ENCODE measurements at places on chromosomes 2 and 18. TPM values are rescaled to one million over a fixed set of nuclear protein-coding genes. Genes with fewer than 3 reads are reported as not detected.

TNFAIP6 gene
- 1.7 TPM for total RNA-seq

HOXD10 gene
- not detected for total RNA-seq

TCF7L1 gene
- total RNA-seq, result 2.9 TPM

UCN gene
- total RNA-seq, result 4.6 TPM

PARD6G gene
- total RNA-seq, result 0.81 TPM

BOLL gene
- not detected for total RNA-seq

- no peaks in the 10 kb centered on the region for H3K4me1 ChIP-seq
- no peak for DNase-seq
- H3K36me3 ChIP-seq, result no peaks in the 10 kb centered on the region
- no peak overlapping the region for H3K27ac ChIP-seq
- no peak overlapping the region for H3K4me3 ChIP-seq
Observed at GRCh38 chr2:208792766-208793165, 386.2 kb downstream of the PTH2R start.

DNA sequence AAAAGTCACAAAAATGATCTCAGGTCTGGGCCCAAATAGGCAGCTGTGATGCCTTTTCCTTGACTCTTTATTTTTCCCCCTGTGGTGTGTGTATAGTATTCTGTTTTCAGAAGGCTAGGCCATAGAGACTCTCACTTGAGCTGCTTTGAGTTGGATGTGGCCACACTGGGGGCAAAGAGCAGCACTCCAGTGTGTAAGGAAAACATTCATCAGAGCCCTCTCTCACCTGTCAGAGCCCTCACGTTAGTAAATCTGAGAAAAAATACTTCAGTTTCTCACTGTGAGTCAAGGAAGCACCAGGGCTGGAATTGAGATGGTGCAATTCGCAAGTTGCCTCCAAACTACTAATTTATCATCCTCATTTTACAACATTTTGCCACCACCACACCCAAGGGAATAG, 136.1 kb downstream of the ST6GAL2 start:
- no peak for DNase-seq
- no peaks in the 10 kb centered on the region for H3K27me3 ChIP-seq
- no peak overlapping the region for H3K27ac ChIP-seq
- H3K4me3 ChIP-seq, result no peak overlapping the region
- H3K4me1 ChIP-seq, result no peaks in the 10 kb centered on the region
- no peaks in the 10 kb centered on the region for H3K36me3 ChIP-seq

DNA sequence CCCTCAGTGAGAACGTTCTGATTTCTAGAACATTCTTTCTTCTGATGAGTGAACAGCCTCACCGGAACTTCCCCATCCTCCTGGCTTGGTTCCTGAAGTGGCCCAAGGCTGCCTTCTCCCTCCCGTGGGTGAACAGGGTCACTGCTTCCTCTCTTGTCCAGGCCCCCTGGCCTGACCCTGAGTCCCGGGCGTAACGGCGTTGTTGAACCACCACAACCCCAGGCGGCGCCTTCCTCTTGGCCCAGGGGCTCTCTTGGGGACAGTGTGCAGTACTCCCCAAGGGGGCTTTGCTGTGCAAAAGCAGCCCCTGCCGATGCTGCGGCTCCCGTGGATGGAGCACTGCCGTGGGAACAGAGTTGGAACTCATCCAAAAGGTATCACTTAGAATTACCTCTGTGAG, 147.2 kb downstream of the TSN start:
- no peak overlapping the region for H3K4me3 ChIP-seq
- no peaks in the 10 kb centered on the region for H3K4me1 ChIP-seq
- H3K27ac ChIP-seq, result no peak overlapping the region
- no peak for DNase-seq
- no peaks in the 10 kb centered on the region for H3K36me3 ChIP-seq

DNA sequence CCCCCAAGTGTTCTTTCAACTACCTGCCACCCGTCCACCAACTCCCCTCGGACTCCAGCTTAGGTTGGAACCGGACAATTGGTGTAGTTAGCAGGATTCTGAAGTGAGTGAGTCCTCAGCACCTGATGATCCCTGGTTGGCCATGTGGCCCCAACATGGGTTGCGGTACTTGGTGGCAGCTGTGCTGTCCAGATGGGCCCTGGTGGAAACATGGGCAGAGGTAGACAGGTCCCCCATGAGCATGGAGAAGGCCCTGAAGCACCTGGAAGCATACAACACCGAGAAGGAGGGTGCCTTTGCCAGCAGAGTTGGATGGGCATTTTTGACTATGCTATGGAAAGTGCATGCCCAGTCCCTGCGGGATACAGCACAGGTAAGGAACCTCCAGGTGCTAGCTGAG, 11.0 kb upstream of the C2orf42 start:
- H3K36me3 ChIP-seq, result no peaks in the 10 kb centered on the region
- no peak overlapping the region for H3K4me3 ChIP-seq
- H3K27ac ChIP-seq, result no peak overlapping the region
- no peak for DNase-seq
- H3K27me3 ChIP-seq, result no peaks in the 10 kb centered on the region

DNA sequence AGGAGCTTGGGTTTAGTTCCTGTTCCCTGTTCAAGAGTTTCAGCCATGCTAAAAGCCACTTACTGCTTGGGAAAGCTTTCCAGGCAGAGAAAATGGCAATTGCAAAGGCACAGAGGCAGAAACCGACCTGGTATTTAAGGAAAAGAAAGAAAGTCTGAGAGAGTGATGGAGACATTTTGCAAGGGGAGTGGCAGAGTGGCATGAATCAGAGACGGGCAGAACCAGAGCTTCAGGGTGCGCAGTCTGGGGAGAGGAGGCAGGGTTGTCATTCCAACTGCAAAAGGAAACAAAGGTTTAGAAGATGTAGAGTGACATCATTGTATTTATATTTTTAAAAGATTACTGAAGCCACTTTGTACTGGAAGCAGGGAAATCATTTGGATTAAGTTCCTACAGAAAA, 14.9 kb upstream of the GNAL start:
- no peak overlapping the region for H3K4me3 ChIP-seq
- no peaks in the 10 kb centered on the region for H3K36me3 ChIP-seq
- no peaks in the 10 kb centered on the region for H3K4me1 ChIP-seq
- H3K27ac ChIP-seq, result no peak overlapping the region
